Epithelial cell of proximal tubule (primary cell): ENCODE measurements at places on chromosomes 5 and 9.
A peak's percentile ranks its signal among the peaks of the same experiment; 100 is the strongest.

- no peak for DNase-seq
These were observed 7.5 kb downstream of the ZNF608 start for GRCh38 chr5:124738681-124739633.

- DNase-seq: no peak
These were observed 161.5 kb downstream of the EBF1 start for GRCh38 chr5:158938200-158938599.

- DNase-seq: no peak
These were observed 30.3 kb downstream of the FAM240B start for GRCh38 chr9:38689678-38690077.

DNA sequence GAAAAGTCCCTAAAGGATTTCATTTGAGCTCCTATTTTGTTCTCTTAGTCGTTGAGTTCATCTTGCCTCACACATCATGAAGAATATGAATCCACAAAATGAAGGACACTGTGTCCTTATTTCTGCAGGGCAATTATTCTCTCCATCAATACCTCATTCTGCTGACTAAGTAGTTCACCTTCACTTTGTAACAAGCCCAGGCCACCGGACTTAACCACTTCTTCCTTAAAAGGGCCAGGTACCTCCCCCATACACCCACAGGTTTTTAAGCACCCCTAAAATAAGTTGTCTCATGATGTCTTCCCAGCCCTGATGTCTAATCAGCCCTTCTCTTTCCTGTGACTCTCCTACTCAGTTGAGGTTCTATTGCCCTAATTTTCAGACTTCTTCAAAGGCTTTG is 67.1 kb upstream of the PLPP6 start:
- DNase-seq: no peak

GRCh38 chr5:111975133-111975532 is 218.1 kb upstream of the NREP start:
- no peak for DNase-seq

DNA sequence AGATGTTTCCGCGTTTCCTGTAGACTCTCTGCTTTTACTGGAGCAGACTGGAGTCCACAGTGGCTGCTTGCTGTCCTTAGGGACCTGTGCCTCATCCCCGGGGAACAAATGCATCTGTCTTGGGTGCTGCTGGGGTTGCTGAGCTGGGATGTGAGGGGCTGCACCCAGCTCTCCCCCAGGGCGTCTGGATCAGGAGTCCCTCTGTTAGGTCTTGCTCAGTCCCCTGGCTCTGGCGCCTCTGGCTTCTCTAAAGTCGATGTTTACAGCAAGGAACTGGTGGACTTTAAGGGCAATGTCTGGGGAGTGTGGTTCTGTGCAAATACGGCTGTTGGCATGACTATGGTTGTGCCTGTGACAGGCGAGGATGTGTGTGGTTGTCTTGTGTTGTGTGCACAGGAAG is 91.4 kb downstream of the CACNA1B start:
- DNase-seq: no peak

DNA sequence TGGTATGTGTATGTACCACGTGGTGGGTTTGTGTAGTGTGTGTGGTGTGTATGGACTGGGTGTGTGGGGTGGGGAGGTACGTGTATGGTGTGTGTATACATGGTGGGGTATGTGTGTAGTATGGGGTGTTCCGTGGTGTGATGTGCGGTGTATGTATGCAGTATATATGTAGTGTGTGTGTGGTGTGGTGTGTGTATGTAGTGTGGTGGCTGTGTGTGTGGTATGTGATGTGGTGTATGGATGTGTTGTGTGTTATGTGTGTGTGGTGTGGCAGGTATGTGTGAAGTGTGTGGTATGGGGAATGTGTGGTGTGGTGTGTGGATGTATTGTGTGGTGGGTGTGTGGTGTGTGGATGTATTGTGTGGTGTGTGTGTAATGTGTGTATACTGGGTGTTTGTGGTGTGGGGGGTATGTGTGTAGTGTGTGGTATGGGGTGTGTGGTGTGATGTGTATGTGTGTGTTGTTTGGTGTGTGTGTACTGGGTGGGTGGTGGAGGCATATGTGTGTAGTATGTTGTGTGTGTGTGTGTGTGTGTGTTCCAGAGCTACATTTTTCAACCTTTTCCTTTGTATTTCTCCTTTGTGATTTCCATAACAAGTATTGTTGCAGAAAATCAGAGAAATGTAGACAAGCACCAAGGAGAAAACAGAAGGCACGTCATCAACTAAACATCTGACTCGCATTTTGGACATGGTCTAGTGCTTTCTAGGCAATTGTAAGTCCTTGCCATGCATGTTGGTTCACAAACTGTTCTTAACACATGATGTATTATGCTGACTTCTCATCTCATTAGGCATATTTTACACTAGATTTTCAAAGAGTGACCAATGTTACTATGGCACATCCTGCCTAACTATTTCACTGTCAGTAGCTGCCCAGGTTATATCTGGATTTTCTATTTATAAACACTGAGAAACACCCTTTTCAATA is 13.2 kb downstream of the SEMA4D start:
- DNase-seq: peak; percentile 97

- DNase-seq: no peak
These were observed 15.8 kb upstream of the TMED9 start for GRCh38 chr5:177576169-177576568.
